ENCODE measurements at places on chromosomes 2 and 18. TPM values are rescaled to one million over a fixed set of nuclear protein-coding genes. Genes with fewer than 3 reads are reported as not detected.

DNA sequence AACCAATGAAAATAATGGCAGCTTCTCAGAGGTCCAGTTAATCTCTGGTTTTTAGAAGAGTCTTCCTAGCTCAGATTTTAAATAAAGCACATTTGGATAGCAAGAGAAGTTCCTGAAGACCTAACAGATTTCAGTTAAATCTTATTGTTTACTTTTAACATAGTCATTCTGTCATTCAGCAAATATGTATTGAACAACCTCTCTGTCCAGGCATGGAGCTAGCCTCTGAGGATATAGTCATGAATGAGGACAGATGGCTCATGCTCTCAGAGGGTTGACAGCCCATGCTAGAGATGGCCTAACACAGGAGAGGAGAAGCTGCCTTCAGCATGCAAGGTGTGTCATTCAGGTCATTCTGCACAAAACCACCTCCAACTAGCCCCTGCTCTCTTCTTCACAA, 6.2 kb downstream of the CCBE1 start:
- H3K4me3 ChIP-seq, result no peak overlapping the region
- no peaks in the 10 kb centered on the region for H3K36me3 ChIP-seq
- no peak overlapping the region for H3K27ac ChIP-seq
- DNase-seq, result no peak
- no peaks in the 10 kb centered on the region for H3K4me1 ChIP-seq
- peaks cover 10% of the 10 kb centered on the region for H3K27me3 ChIP-seq

DNA sequence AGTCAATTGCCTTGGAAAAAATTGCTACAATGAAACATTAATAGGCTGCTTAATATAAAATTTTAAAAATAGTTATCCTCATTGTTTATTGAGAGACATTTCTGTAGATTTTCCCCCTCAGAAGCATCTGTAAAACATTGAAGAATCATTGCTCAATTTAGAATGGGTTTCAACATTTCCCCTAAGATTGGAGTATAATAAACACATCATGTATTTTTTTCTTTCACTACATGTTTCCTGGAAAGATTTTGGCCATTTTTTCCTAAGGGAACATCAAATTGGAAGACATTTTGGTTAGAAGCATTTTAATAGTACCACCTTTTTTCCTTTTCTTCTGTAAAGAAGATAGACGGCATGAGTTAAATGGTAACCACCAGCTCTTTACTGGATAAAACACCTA, 443.2 kb upstream of the SPHKAP start:
- no peak overlapping the region for H3K27ac ChIP-seq
- DNase-seq, result no peak
- no peaks in the 10 kb centered on the region for H3K27me3 ChIP-seq
- no peaks in the 10 kb centered on the region for H3K36me3 ChIP-seq

DNA sequence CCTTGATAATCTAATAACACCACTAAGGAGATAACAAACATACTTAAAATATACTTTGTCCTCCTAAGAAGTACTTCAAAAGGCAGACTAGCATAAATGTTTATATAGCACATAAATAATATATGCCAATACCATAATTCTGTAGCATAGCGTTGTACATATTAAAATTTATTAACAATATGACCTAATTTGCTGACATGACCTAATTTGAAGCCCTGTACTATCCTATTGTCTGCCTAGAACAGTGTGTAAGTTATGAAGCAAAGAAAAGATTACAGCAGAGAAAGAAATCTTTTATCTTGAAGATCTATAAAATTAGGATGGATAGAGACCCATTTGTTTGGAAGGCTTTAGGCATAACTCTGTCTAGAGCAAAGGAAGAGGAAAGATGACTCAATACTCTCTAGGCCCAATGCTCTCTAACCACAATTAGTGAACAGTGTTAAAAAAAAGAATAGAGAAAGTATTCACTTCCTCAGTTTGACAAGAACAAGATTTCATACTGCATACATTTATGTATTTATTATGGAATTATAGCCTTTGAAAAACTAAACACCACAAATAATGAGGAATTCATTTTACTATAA, 231.3 kb downstream of the ZRANB3 start:
- H3K4me3 ChIP-seq, result no peak overlapping the region
- peak; percentile 70 for DNase-seq
- peaks cover 16% of the 10 kb centered on the region for H3K4me1 ChIP-seq
- no peaks in the 10 kb centered on the region for H3K27me3 ChIP-seq

Gene CDKL4
- 1.2 TPM for total RNA-seq

Data from endothelial cell of umbilical vein (primary cell).